ENCODE measurements at places on chromosomes 4 and X.

DNA sequence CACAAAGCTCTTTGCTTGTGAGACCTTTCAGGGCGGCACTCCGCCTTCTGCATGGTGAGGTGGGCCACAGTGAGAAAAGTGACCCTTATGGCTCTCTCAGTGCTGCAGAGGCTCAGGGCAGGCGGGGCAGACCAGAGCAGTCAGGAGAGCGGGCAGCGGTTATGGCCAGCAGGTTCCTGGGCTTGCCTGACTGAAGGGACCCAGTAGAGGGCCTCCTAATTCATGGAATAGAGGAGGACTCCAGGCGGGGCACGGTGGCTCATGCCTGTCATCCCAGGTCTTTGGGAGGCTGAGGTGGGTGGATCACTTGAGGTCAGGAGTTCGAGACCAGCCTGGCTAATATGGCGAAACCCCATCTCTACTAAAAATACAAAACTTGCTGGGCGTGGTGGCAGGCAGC, 91.4 kb downstream of the CLNK start:
- no peak overlapping the region for H3K4me3 ChIP-seq
- peaks cover 6% of the 10 kb centered on the region for H3K4me1 ChIP-seq
- no peak for DNase-seq
- no peaks in the 10 kb centered on the region for H3K27me3 ChIP-seq
- H3K36me3 ChIP-seq = no peaks in the 10 kb centered on the region

- no peaks in the 10 kb centered on the region for H3K4me1 ChIP-seq
- no peak overlapping the region for H3K27ac ChIP-seq
- no peaks in the 10 kb centered on the region for H3K36me3 ChIP-seq
- H3K27me3 ChIP-seq = no peaks in the 10 kb centered on the region
- H3K4me3 ChIP-seq = no peak overlapping the region
- DNase-seq = no peak
These were observed 59.3 kb upstream of the UCP1 start for GRCh38 chr4:140628016-140628415.

DNA sequence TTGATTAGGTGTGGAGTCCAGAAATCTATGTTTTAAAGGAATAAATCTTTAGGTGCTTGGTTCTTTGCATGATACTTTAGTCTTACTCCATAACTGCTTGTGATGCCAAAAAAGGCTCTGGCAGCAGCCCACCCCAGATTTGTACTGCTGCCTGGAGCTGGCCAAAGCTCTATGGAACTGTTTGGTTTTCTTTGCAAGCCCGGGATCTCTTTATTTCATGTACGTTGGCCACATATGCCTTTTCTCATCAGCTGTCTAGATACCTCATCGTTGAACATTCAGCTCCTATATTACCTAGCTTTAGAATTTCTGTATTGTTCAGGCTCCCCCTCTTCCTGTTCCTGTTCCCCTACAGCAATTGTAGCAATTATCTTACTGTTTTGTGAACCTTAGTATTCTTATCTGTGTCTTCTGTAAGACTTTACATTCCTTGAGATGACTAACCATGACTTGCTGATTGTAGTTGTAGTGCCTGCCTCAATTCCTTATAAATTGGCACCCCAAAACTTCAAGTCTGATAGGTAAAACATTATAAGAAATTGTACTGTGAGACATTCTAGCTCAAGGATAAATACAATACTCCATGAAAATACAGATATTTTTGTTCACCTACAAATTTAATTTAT, 199.4 kb upstream of the GPRIN3 start:
- no peaks in the 10 kb centered on the region for H3K4me1 ChIP-seq
- no peak for DNase-seq
- 0 out of 2 replicates have a peak, but pooled peaks cover 3% of the 10 kb centered on the region for H3K27me3 ChIP-seq
- no peak overlapping the region for H3K27ac ChIP-seq
- H3K36me3 ChIP-seq = no peaks in the 10 kb centered on the region
- H3K4me3 ChIP-seq = no peak overlapping the region

GRCh38 chr4:71300964-71301363, 37.9 kb upstream of the SLC4A4 start:
- no peaks in the 10 kb centered on the region for H3K36me3 ChIP-seq
- no peak overlapping the region for H3K27ac ChIP-seq
- no peak overlapping the region for H3K4me3 ChIP-seq
- DNase-seq = no peak

DNA sequence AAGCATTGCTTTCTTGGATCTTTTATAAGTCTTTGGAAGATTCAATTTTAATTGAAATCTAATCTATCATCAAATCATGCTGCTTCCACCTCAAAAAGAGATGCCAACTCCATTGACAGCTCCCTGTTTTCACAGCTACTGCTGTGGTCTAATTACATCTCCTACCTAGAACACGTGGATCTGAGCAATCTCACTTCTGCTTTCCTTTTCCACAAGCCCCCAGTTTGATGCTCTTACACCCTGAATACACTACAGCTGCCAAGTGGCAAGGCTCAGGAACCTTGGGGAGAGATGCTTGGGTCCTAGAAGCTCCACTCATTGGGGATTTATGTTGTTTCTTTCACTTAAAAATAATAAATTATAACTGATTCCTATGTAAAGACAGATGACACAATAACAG, 172.0 kb downstream of the CFAP299 start:
- H3K27me3 ChIP-seq = no peaks in the 10 kb centered on the region
- no peaks in the 10 kb centered on the region for H3K36me3 ChIP-seq
- H3K27ac ChIP-seq = no peak overlapping the region
- no peak for DNase-seq
- H3K4me1 ChIP-seq = no peaks in the 10 kb centered on the region

DNA sequence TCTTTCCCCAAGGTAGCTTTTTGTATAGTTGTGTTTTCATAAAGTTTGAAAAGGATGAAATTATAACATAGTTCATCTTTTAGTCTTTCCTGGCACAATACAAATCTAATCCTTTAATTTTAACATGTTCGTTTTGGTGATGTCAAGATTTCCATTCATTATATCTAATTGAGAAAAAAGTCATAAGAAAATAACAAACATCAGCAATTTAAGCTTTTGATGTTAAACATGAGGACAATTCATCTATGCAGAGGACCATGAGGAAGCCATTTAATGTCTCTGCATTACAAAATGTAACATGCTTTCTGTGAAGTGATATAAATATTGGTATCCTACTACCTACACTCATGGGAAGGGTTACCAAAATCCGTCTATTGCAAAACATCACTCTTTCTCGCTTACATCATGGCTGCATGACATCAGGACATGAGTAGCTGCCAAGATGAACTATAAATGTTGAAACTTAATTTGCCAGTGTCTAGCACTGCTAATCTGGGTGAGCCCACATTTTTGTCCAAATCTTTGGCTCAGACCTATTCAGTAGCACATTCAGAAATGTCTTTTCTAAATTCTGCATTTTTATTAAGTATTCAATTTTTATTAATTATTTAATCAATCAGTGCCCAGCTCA, 9.5 kb downstream of the EPGN start:
- H3K36me3 ChIP-seq = no peaks in the 10 kb centered on the region
- peaks cover 12% of the 10 kb centered on the region for H3K27me3 ChIP-seq
- no peaks in the 10 kb centered on the region for H3K4me1 ChIP-seq
- no peak for DNase-seq
- no peak overlapping the region for H3K27ac ChIP-seq

DNA sequence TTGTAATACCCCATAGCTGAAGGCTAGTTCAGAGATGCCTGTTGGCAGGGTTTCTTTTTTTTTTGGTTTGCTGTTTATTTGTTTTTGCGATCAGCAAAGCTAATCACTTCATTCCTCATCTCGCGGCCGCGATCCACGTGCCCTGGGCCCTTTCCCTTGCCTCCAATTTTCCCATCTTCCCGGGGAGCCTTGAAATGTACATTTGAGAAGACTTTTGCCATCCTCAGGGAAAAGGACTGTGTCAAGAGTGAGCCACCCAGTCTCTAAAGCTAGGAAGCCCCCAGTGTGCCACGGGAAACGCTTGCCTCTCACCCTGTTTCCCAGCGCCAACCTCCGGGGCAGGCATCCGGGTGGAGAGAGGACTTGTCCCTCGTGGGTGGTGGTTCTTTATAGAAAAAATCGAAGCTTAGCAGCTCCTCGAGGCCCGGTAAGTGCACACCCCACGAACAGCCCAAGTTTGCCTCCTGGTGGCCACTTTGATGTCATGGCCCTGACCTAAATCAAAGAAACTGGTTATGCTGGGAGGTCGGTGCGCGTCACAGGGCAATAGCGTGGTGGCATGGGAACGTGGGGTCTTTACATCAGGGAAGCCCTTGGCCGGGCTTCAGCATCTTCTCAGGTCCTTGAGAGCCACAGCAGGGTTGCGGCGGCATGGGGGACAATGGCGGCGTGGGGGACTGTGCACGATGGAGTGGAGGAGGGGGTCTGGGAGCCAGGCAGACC, 42.0 kb downstream of the MAP7D3 start:
- peaks cover 46% of the 10 kb centered on the region for H3K4me1 ChIP-seq
- peak overlapping the region; percentile 56 for H3K27ac ChIP-seq
- peak; percentile 38 for DNase-seq
- H3K4me3 ChIP-seq = no peak overlapping the region

GRCh38 chr4:121071640-121072223, 603 bp downstream of the NDNF start:
- H3K27me3 ChIP-seq = peaks cover 71% of the 10 kb centered on the region
- peak overlapping the region; percentile 37 for H3K4me3 ChIP-seq
- H3K27ac ChIP-seq = no peak overlapping the region
- DNase-seq = no peak
